ENCODE measurements at places on chromosomes 4 and X.
A peak's percentile ranks its signal among the peaks of the same experiment; 100 is the strongest.

DNA sequence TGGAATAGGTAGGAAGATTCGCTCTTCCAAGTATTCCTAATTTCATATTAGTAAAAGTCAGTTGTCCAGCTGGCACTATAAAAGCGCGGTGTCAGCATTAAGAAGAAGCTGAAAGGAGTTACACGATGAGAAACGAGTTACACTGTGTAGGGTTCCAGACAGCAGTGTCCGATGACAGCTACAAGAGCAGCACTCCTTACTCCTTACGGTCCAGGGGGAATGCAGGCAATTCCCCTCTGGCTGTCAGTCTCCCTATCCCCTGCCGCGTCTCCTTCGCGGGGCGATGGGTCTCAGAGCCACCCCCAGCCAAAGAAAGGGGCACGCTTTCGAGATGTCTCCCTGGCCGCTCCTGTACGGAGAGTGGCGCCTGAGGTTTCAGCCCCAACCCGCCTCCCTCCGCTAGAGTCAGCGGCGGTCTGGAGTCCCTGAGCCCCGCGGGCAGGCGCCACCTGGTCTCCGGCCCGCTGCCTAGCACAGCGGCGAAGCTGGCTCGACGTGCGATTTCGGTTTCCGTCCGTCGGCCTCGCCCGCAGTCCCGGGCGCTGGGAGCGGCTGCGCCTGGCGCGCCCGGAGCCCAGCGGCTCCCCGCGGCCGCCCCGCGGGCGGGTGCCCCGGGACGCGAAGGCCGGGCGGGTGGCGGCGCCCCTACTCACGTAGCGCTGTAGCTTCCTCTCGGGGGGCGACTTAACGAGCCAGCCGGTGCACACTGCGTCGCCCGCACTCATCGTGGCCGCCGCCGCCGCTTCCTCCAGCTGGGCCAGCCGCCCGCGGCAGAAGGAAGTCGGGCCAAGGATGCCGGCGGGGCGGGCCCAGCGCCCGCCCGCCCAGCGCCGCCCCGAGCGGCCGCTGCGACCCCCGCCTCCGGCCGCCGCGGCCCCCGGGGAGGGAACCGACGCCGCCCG, at the start of gene GAB3:
TSS of gene GAB3 (minus strand) at position 777 of the 902 bp plus-strand sequence. CDS start at position 725, 52 bp downstream.
- DNase-seq: peak; percentile 36

- DNase-seq: peak; percentile 46
These were observed 476 bp upstream of the GDI1 start for GRCh38 chrX:154436374-154436982.

DNA sequence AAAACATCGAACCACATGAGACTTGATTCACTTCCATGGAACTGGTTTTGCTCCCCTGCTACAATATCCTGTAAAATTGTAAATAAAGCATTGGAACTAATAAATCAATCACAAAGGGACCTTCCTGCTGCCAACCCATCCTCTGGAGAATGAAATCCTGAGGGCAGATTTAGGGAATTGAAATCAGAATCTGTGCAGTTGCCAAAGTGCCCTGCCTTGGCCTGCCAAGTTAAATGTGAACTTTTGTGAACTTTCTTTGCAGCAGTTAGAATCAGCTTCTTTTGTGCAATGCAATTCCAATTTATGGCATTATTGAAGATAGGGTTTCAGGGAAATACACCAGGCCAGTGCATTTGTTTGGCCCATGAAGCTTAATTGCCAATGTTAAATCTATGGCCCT, 263.1 kb downstream of the PTTG2 start:
- no peak for DNase-seq

- DNase-seq: no peak
These were observed 34.7 kb upstream of the LGI2 start for GRCh38 chr4:25065431-25065858.

GRCh38 chr4:52894443-52894842, 32.3 kb downstream of the RASL11B start:
- peak; percentile 41 for DNase-seq
